ENCODE measurements at places on chromosomes 5 and 9.

- DNase-seq, result no peak
Observed at GRCh38 chr5:969408-969839, 39.2 kb upstream of the NKD2 start.

- DNase-seq, result no peak
Observed at GRCh38 chr9:137206602-137207001, 1.1 kb downstream of the NDOR1 start.

DNA sequence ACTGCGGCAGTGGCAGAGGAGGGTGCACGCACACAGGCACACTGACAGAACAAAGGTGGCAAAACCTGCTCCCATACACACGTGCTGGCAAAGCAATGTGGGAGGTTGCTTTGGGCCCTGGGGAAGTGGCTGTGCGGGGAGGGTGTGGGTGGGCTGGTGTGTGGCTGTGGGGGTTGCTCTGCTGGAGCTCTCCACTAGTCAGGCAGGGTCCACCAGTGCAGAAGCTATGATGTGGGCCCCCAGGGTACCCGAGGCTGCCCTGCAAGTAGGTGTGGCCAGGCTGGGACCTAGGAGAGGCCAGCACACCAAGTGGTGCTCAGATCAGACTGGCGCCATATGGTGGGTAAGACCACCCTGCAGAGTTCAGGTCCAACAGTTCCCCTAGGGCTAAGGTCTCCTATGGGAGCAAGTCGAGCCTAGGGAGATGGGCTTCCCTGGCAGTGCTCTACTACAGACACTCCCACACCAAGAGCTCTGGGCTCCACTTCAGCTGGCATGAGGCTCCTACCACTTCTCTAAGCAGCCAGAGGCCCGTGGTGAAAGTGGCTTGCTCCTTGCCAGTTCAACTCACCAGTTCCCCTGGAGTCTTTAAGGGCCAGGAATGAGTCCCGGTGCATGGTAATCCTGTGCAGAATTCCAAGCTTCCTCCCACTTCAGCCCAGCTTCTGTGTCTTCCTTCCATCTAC, 46.2 kb upstream of the IFNE start:
- DNase-seq, result no peak

- DNase-seq, result no peak
Observed at GRCh38 chr9:136654820-136655535, 7.7 kb upstream of the EGFL7 start.

DNA sequence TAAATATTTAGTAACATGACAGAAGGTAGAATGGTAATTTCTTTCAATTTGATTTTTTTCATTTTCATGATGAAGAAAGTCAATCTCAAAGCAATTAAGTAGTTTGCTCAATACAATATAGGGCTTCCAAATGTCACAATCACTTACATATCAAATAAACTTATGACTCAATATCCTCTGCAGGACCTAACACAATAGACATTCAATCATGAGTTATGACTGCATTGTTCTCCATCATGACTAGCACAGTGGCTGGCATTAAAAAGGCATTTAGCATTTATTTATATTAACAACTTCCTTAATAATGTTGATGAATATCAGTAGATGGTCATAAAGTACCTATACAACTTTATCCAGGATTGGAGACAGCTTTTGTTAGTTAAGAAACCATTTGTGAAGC, 1499.6 kb downstream of the EFNA5 start:
- DNase-seq, result no peak

- DNase-seq, result no peak
Observed at GRCh38 chr5:95727764-95728191, 3.4 kb upstream of the RHOBTB3 start.

DNA sequence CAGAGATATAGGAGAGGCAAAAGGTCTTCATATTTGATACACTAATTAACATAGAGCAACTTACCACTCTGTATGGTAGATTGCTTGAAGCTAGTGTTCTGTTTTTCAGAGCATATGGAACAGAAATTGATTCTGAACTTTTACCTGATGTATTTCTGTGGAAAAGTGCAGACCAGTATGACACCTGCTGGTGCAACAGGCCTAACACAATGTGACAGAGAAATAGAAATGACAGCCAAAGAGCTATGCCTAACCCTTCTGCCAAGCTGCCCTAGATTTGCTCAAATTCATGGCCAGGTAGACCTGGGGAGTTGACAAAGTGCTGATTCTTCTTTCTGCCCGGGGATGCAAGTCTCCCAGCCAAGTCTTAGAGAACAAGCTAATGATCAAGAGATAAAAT, 65.4 kb upstream of the RNF180 start:
- no peak for DNase-seq

DNA sequence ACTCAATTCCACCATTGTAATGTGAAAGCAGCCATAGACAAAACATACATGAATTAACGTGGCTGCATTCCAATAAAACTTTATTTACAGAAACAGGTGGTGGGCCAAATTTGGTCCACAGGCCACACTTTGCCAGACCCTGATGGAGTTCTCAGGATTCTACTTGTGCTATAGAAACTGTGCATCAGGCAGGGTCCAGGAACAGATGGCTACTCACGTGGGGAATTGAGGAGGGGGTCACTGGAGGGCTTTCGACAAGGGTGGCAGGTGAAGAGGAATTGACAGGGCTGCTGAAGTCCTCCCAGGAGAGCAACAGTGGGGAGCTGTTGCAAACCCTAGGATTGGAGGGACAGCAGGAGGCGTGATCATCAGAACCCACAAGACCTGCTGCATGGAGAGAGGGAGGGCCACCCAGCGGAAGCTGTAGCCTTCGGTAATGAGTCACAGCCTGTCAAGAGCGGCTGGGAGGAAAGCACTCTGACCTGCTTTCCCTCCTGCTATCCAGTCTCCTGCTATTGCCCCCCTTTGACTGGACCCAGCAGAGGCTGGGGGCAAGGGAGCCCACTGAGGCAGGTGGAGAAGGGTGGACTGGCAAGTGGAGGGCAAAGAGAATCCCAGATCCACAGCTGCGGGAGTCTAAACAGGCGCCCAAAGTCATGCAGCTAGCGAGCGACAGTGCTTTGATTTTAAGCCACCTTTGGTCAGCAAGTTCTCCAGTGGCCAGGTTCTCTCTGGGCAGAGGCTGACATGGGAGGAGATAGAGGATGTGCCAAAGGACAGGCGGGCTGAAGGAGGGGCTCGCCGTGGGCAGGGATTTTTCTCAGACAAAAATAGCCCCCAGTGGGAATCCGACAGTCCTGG, 138.3 kb upstream of the SMIM23 start:
- no peak for DNase-seq

GRCh38 chr9:34591248-34591916, 1.9 kb upstream of the CNTFR start:
- peak; percentile 72 for DNase-seq

DNA sequence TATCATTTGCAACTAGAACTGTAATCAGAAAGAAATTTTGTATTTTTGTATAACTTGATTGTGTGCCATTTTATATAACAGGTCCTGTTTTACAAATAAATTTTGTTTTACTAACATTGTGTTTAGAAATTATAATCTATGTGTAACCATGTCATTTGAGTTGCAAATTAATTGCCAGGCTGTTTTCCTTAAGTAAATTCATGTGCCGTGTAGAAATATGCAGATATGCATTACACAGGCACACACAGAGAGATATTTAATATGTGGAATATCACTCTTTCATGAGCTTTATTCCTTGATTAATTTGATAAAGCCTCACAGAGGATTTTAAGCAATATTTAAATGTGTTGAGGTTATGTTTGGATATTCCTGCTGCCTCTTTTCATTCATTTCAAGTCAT, 56.5 kb upstream of the FSD1L start:
- no peak for DNase-seq

DNA sequence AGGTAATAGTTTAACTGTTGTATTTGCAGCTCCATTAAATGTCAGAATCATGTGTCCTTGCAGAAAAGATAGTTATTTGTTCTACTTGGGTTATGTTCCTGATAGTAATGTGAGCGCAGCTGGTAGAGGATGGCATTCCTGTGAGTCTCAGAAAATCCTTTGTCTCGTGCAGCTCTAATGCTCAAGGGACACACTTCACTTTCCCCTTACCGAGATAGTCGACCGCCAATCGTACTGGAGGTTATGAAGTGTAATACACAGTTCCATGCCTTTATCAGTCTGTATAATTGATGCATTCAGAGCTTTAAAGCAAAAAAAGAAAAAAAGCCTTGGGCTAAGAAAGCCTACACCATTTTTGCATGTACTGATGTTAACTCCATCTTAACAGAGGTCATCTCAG, 60.2 kb upstream of the SRP19 start:
- DNase-seq, result no peak

DNA sequence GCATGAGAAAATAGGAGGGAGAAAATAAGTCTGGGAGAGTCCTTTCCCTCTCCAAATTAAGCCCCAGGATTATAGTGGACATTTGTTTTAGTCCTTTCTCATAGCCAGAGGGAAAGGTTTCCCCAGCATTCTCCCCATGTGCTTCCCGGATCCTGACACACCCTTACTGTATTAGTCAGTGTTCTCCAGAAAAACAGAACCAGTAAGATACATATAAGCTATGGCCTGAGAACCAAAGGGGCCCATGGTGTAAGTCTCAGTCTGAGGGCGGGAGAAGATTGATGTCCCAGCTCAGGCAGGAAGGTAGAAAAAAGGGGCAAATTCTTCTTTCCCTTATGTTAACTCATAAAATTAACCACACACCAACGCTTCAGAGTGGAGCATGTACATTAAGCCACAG, 25.6 kb upstream of the SPATA31D4 start:
- DNase-seq, result no peak
